ENCODE measurements at places on chromosomes 16 and 17.

- no peak for DNase-seq
These were observed 227.9 kb downstream of the MSI2 start for GRCh38 chr17:57484081-57484666.

DNA sequence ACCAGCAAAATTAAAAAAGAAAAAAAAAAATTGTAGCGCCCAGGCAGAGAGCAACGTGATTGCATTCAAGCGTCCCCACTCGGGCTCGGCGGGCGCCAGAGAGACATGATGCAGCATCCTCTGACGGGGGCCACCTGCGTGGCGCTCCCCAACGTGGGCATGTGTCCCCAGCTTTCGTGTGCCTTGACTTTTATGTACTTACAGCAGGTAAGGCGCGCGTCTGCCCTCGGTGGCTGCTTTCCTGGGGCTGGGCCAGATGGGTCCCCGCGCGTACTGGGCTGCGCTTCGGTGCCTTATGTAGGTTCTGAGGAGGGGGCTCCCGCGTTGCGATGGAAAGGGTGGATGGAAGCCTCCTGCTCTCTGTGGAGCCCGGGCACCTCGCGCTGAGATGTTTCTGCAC, 28.4 kb upstream of the RBFOX1 start:
- no peak for DNase-seq

DNA sequence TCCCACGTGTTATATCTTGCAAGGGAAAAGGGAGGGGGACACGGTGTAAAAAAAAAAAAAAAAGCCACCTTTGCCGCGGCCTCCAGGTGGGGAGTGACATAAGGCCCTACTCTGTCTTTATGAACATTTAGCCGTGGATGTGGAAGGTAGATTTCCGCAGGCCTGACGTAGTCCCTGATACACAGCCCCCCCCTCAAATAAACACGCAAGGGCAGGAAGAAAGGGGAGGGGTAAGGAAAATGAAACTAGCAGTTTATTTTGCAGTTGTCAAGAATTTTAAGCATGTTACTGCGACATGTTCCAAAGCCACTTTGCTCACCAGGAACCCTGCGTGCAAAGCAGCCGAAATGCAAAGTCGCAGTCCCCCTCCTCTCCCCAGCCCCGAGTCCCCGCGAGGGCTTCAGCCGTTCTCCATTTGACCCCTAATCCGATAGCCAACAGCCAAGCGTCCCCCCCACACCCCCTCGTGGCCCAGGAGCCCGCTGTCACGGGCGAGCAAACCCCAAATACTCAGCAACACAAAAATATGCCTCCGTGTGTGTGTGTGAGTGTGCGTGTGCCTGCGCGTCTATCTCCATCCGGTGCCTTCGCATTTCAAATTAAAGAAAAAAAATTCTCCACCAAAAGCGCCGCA, 1.2 kb downstream of the CBX4 start:
- DNase-seq = no peak

GRCh38 chr16:85673529-85674417, 15.0 kb downstream of the GINS2 start:
- no peak for DNase-seq

- no peak for DNase-seq
These were observed 536.9 kb upstream of the CDH11 start for GRCh38 chr16:65658787-65659220.

DNA sequence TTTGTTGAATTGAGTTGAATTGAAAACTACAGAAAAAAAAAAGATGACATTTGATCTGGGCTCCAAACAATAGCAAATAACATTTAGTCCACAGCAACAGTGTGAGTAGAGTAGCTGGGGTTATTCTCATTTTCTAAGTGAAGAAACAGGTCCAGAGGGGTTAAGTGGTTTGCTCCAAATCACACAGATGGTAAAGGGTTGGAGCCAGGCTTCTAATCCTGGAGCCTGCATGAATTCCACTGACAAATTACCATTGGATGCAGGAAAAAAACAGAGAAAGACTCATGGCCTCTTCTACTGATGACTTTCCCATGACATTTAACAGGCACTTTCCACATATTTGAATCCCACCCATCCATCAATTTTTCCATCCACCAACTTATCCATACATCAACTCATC, 182.4 kb downstream of the HS3ST4 start:
- no peak for DNase-seq

DNA sequence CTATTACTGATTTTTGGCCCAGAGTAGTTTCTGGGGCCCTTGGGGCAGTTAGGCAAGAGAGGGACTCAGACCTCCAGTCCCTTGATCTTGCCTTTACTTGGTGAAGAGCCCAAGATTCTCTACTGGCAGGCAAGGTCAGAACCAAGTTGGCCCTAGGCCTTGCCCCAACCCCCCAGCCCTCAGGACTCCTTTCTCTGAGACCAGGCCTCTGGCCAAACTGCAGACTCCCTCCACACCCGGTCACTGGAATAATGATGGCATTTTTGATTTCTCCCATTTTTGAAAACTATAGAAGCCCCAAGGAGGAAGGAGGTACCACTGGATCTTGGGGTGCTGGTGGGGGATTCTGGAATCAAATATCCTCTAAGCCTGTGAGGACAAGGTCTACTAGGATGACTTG, 18.0 kb upstream of the HOXB9 start:
- no peak for DNase-seq

GRCh38 chr17:61627658-61628057, 36.6 kb upstream of the NACA2 start:
- no peak for DNase-seq

GRCh38 chr16:11585460-11586377, 1.0 kb downstream of the LITAF start:
- DNase-seq = no peak
